ENCODE measurements at places on chromosomes 12 and 14.

- DNase-seq, result no peak
Measured at GRCh38 chr14:68735856-68736255, 57.0 kb downstream of the ZFP36L1 start.

- no peak for DNase-seq
Measured at GRCh38 chr14:50762001-50762930, 68.7 kb downstream of the NIN start.

DNA sequence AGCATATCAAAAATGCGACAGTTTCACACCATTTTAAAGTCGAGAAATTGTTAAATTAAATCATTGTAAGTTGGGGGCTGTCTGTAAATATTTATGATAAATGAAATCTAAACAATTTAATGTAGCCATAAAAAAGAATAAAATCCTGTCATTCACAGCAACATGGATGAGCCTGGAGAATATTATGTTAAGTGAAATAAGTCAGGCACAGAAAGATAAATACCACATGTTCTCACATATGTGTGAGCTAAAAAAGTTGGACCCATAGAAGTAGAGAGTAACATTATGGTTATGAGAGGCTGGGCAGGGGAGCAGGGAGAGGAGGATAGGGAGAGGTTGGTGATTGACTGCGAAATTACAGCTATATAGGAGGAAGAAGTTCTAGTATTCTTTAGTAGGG lies 135.9 kb downstream of the GARIN6 start:
- DNase-seq, result no peak

- DNase-seq, result no peak
Measured at GRCh38 chr14:24992624-24993360, 57.2 kb downstream of the STXBP6 start.

DNA sequence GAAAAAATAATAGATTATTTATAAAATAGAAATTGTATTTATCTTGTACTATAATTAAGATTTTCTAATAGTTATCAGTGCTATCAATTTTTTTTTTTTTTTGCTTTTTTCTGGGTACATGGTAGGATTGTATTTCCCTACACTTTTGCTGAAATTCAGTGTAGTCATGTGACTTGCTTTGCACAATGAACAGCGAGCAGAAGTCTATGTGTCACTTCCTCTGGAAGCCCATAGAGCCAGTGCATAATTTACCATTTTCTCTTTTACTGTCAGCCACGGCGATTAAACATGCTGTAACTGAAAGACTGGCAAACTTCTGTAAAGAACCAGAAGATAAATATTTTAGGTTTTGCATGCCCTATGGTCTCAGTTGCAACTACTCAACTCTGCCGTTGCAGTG lies 80.8 kb upstream of the PPP1R12A start:
- DNase-seq, result no peak

DNA sequence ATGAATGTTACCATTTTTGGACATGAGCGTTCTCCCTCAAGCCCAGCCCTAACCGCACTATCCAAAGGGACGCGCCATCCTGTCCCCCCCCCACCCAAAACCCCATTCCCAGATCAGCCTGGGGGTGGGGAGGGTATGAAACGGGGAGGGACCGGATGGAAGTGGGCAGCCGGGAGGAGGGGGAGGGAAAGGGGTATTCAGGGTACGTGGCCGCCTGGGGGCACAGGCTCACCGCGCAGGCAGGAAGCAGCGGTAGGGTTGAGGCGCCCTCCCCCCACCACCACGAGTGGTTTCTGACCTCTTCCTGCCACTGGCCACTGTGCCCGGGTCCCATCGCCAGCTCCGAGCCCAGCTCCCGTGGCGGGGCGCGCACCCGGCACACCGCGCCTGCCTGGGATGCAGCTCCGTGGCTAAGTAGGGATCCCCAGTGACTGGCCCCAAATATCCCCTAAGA lies 1.4 kb downstream of the ACTN1 start:
- no peak for DNase-seq

DNA sequence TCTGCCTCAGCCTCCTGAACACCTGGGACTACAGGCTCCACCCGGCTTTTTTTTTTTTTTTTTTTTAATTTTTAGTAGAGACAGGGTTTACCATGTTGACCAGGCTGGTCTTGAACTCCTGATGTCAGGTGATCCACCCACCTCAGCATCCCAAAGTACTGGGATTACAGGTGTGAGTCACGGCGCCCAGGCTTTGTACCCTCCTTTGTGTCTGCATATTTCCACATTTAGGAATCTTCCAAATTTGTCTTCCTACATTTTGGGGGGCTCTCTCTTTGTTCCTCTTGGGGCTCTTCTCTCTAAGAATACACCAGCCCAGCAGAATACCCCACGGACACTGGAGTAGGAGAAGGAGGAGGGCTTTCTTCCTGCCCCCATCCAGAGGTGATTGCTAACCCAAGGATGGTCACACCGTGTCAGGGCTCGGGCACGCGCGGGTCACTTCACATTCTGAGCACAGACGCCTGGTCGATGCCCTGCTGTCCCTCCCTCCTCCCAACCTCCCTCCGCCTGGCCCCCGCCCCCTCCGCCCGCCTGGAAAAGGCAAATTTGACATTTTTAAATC lies 2.1 kb upstream of the DNAJC22 start:
- no peak for DNase-seq

DNA sequence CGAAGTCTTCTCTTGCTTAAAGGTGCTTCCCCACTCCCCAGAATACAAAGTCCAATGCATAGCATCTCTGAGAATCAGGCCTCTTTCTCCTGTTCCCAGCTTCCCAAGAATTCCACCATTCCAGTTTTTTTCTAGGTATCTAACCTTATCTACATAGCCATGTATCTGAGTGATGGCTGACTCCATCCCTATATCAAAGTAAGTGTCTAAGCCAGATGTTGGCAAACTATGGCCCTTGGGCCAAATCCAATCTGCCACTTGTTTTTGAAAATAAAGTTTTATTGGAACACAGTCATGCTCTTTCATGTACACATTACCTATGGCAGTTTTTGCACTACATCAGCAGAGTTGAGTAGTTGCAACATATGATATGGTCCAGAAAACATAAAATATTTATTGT lies 129.6 kb downstream of the LLPH start:
- no peak for DNase-seq

GRCh38 chr12:109112720-109113465 lies 3.5 kb upstream of the ACACB start:
- DNase-seq, result no peak

DNA sequence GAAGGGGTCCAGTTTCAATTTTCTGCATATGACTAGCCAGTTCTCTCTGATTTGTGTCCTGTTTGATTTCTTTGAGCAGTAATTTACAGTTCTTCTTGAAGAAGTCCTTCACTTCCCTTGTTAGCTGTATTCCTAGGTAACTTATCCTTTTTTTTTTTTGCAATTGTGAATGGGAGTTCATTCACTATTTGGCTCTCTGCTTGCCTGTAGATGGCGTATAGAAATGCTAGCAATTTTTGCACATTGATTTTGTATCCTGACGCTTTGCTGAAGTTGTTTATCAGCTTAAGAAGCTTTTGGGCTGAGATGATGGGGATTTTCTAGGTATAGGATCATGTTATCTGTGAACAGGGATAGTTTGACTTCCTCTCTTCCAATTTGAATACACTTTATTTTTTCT lies 77.6 kb upstream of the NID2 start:
- DNase-seq, result no peak

GRCh38 chr12:52254965-52255751 lies 19.3 kb upstream of the KRT86 start:
- no peak for DNase-seq

GRCh38 chr12:58883576-58884334 lies 36.5 kb downstream of the LRIG3 start:
- no peak for DNase-seq

DNA sequence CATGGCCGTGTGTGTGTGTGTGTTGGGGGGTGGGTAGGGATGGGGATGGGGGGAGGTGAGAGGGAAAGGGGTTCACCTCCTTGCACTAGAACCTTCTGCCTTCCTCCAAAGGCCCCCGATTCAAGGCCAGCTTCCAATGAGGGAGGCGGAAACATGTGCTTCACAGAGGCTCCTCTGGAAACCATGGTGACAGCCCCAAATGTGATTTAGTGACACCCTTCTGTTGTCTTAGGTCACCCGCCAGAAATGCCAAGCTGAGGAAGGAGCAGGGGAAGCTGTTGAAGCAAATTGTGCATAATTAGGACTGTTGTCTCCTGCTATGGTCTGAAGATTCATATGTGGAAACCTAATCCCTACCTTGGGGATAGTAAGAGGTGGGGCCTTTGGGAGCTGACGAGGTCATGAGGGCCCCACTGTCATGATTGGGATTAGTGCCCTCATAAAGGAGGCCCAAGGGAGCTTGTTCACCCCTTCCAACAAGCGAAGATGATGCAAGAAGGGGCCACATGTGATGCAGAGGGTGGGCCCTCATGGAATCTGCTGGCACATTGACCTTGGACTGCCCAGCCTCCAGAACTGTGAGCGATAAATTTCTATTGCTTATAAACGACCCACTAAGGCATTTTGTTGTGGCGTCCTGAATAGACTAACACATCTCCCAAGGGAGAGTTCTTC lies 95.2 kb downstream of the AACS start:
- DNase-seq, result no peak
